Activated CD4-positive, alpha-beta T cell treated with anti-CD3 and anti-CD28 coated beads for 4 hours (primary cell): ENCODE measurements at places on chromosomes 3 and 15.

DNA sequence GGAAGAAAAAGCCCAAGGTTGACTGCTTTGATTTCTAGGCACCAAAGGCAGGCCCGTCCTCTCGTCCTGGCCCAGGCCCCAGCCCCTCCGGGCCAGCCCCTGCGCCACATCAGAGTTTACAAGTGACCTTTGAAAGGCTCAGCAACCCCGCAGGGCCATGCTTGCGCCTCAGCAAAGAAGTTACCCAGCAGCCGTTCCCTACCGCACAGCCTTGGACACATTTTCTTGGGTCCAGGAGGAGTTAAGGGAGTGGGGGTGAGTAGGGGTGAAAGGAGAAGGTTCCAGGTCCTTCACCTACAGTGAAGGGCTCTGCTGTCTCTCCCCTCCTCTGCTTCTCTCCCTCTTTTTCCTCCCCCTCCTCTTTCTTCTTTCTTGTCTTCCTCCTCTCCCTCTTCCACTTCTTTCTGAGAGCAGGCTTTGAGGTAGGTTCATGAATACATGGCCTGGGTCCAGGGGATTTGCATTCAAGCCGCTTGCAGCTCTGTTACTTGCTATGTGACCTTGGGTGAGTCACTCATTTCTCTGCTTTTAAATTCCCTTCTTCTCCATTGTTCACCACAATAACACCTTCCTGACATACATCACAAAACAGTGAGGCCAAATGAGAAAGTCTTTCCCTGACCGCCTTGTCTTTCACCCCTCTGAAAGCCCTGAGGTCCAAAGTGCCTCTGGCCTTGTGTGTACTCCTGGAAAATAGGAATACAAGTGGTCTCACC lies 223.3 kb upstream of the TPRG1 start:
- DNase-seq, result no peak

- DNase-seq, result no peak
Measured at GRCh38 chr3:32850226-32850625, 32.4 kb downstream of the TRIM71 start.

DNA sequence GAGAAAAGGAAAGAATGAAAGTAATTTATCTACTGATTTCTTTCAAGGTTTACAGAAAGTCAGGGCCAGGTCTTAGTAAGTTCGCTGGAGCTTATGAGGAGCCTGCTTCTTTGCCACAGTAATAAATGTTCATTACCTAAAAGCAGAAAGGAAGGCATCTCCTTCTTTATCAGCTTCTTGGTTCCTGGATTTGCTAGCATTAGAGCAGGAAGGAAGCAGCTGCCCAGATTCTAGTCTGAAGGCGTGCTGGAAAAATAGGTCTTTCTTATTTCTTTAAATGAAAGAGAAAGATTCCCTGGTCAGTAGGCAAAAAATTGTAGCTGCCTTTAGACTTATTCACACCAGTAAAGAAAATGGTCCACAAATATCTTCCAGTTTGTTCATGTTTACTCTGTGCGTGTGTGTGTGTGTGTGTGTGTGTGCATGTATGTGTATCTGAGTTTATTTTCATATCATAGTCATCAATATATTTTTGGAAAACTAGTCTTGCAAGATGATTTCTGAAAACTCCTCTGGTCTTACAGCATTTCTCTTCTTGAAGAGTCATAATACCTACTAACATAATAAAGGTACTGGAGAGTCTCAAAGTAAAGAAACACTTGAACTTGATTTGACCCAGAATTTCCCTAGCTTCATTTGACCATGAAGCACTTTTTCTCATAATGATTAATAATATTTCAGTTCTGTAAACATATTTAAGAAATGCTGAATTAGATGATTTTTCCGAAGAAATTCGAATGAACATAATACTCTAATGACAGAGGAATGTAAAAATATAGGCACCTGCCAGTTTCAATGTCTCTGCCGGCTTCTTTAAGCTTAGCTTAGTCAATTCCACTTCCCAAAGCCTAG lies 255.3 kb upstream of the ZPLD1 start:
- no peak for DNase-seq

DNA sequence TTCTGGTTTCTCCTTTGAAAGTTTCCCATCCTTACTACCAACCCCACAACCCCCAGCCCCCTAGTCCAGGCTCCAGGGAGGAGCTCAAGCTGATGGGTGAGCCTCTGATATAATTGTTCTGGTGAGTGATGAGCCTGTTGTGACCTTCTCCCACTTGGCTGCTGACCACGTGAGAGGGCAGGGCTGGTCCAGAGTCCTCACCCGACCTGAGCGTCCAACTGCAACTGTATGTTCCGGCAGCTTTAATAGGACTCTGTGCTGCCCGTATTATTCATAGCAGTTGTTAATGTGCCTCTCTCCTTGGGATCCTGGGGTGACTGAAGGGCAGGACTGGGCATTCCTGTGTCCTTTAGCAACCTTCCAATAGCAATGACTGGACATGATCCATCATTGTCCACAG lies 56.2 kb downstream of the B3GNT5 start:
- DNase-seq, result no peak

DNA sequence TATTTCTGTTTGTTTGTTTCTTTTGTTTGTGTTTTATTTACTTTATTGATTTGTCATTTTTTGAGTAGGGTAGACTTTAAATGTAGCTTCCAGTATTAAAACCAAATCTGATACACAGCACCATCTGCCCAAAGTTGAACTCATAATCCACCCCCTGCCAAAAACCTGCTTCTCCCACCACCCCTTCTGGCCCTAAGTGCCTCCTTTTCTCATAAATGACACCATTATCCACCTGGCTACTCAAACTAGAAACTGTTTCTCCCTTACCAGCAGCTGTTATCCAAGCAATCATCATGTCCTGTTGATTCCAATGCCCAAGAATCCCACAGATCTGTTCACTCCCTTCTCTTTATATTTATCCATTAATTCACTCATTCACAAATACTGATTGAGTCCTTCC lies 21.8 kb upstream of the PTX3 start:
- no peak for DNase-seq

- no peak for DNase-seq
Measured at GRCh38 chr3:154615471-154615870, 185.5 kb upstream of the GPR149 start.

- no peak for DNase-seq
Measured at GRCh38 chr3:62128051-62128450, 245.3 kb downstream of the FEZF2 start.

GRCh38 chr3:123833398-123833785 lies 50.7 kb downstream of the MYLK start:
- DNase-seq, result no peak

GRCh38 chr3:37324131-37324530 lies 149.7 kb upstream of the LRRFIP2 start:
- no peak for DNase-seq

- no peak for DNase-seq
Measured at GRCh38 chr3:13102386-13103345, 29.4 kb upstream of the IQSEC1 start.

GRCh38 chr3:7254251-7254650 lies 393.3 kb downstream of the GRM7 start:
- no peak for DNase-seq

GRCh38 chr3:172808969-172809546 lies 58.5 kb downstream of the ECT2 start:
- DNase-seq, result no peak

- no peak for DNase-seq
Measured at GRCh38 chr3:112013784-112014143, 15.0 kb downstream of the TAGLN3 start.

GRCh38 chr15:51170882-51171633 lies 76.4 kb upstream of the TNFAIP8L3 start:
- no peak for DNase-seq

GRCh38 chr3:192122832-192123594 lies 604.3 kb downstream of the FGF12 start:
- no peak for DNase-seq

DNA sequence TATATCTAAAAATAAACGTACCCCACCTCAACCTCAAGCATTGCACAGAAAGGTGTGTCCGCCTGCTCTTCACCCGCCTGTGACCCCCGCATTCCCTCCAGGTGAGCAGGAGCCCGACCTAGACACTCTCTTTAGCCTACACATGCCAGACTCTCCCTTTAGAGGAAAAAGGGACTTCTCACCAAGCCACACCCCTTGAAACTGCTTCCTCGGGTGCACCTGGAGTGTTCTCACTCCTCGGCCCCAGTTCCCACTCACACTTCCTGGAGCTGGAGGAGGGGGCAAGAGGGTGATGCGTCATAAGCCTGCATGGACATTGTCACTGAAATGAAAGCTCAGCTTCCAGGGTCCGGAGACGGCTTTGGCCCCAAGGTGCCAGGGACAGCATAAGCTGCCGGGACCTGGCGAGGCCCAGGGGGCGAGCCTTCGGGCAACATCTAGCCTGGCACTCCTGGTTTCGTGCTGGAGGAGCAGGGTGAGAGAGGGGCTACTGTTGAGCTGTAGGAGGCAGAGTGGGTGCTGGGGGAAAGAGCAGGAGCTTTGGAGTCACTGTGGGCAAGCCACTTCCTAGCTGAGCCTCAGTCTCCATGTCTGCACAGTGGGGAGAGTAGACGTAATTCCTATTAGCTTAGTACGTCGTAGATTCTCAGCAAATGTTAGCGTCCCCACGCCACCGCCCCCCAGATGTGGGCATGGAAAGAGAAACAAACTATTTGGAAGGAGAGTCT lies 9.8 kb upstream of the MUC4 start:
- DNase-seq, result no peak
